Activated naive CD4-positive, alpha-beta T cell treated with anti-CD3 and anti-CD28 coated beads for 36 hours (primary cell): ENCODE measurements at places on chromosomes 1 and 21.

GRCh38 chr1:67850611-67851075 lies 17.4 kb upstream of the GNG12 start:
- peak; percentile 46 for DNase-seq

DNA sequence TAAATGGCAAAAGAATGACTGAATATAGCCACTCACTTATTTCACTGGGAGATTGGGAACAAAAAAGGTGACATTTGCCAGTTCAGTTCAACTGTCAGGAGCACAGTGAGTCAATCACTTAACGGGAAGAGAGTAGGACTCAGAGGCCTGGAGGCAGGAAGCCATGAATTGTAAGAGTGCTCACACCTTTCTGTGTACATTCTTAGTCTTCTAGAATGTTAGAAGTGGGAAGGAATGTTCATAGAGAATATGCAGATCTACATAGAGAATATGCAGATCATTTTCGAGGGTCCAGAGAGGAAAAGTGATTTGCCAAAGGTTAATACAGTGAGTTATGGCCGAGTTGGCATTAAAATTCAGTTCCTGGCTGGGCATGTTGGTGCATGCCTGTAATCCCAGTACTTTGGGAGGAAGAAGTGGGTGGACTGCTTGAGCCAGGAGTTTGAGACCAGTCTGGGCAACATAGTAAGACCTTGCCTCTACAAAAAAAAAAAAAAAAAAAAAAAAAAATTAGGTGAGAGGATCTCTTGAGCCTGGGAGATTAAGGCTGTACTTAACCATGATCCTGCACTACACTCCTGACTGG lies 8.3 kb downstream of the IL20 start:
- no peak for DNase-seq

DNA sequence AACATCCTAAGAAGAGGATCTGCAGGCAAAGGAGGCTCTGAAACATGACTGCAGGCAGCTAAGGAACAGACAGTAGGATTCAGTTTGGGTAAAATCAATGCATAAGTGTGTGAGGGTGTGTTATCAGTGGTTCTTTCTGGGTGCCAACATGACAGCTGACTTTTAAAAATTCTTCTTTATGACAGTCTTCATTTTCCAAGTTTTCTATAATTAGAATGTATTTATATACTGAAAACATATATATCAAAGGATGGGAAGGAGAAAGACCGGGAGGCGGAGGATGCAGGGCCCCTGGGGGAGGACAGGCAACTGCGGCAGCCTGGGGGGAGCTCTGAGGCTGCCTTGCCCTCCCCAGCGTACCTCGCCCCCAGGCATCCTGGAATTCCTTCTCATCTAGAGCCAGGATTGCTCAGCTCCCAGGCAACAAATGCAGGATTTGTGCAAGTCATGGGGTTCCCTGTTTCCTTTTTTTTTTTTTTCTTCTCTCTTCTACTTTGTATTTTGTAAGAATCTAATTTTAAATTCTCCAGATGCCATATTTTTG lies 104.8 kb downstream of the CSMD2 start:
- no peak for DNase-seq

DNA sequence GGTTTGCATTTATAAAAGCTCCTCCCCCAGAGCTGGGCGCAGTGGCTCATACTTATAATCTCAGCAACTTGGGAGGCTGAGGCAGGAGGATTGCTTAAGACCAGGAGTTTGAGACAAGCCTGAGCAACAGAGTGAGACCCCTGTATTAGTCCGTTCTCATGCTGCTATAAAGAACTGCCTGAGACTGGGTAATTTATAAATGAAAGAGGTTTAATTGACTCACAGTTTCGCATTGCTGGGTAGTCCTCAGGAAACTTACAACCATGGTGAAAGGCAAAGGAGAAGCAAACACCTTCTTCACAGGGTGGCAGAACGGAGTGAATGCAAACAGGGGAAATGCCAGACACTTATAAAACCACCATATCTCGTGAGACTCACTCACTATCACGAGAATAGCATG lies 52.5 kb downstream of the ZNF684 start:
- DNase-seq = peak; percentile 12

DNA sequence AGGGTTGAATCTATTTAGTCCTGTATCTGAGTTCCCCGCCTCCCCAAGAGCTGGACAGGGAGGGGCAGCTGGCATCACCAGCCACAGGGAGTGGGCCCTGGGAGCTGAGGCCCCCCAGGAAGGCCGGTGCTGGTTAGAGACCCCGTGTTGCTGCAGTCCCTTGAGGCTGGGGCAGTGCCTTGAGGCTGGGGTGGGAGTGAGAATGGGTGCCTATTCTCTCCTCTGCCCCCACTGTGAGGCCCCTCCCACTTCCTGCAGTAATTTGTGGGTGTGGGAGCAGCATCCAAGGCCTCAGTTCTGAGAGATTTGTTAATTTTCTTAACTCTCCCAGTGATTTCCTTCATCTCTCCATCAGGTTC lies 2.5 kb upstream of the TRAPPC3 start:
- peak; percentile 73 for DNase-seq

- peak; percentile 67 for DNase-seq
Measured at GRCh38 chr21:41283211-41283818, 33.3 kb upstream of the FAM3B start.
